ENCODE measurements at places on chromosomes 7 and 10.

- DNase-seq: no peak
Measured at GRCh38 chr10:96188916-96189315, 58.8 kb downstream of the ZNF518A start.

DNA sequence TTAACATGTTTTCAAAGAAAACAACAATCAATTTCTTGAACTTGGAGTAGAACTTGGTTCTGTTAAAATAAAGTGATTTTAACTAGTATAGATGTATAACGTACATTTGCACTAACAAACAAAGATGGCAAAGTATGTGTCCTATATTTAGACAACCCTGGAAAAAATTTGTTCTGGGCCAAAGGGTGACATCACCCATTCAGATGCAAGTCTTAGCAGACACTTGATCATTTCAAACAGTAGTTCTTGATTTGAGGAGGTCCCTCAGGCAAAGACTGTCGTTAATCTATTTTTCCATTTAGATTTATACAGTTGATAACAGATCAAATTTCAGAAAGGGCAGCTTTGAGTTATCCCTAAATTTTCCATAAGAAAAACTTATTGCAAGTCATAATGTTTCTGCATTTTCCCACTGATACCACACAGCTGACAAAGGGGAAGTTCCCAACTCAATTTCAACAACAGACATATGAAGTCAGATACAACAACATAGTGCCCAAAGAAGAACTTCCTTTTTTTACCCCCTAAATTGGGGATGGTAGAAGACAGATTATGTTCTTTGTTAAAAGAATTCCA lies 5.2 kb downstream of the NMT2 start:
- DNase-seq: no peak

GRCh38 chr10:121322046-121322445 lies 276.2 kb downstream of the FGFR2 start:
- no peak for DNase-seq

DNA sequence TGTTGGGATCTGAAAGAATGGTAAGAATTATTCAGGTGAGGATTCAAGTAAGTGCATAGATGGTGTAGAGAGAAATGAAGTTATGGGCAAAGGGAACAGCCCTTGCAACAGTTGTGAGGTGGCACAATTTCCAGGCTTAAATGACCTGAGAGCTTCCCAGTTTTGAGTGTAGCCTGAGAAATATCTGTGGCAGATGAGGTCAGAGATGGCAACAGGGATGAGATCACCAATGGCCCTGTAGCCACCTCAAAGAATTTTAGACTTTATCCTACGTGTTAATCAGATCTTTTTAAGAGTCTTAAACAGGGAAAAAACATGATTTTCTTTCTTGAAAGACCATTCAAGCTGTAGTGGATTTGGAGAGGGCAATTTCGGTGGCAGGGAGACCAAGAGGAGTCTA lies 1.9 kb upstream of the NRF1 start:
- no peak for DNase-seq

GRCh38 chr10:130046591-130046990 lies 64.0 kb downstream of the C10orf143 start:
- no peak for DNase-seq

- no peak for DNase-seq
Measured at GRCh38 chr7:41738336-41738735, 35.4 kb upstream of the INHBA start.

DNA sequence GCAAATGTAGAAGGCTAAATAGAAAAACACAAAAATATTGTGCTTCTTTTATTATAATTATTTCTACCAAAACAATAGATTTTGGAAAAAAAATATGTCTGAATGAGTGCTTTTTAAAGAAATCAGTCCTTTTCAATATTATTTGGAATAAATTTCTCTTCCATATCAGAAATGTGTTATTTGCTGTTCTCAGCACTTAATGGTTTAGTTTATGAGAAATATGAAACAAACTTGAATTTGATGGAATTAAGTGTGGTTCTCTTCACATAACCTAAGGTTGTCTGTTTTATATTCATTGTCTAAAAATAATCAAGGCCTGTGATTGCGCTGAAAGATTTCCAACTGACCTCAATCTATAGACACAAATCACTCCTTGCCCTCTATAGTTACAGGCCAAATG lies 203.0 kb downstream of the COBL start:
- no peak for DNase-seq

DNA sequence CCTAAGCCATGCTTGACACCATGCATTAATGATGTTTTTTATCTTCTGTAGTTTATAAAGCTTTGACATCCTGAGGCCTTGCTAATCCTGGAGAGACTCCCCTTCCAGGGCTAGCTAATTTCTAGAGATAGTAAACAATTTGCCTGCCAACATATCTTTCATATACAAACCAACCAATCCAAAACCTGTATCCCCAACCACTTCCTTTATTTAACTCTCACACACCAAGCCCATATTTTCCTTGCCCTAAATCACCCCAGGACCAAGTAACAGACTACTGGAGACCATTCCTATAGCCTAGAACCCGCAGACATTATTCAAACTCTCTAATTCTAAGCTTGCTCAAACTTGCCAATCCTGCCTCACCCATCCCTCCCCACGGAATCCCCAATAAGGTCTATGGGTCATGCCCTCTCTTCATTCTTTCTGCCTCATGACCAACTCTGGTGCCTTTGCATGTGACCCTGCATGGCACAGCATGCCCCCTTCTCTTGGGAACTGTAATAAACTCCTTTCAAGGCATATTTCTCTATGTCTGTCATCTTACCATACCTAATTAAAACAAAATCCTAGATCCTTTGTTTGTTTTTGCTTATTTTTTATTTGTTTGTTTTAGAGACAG lies 116.6 kb upstream of the CACUL1 start:
- DNase-seq: no peak

DNA sequence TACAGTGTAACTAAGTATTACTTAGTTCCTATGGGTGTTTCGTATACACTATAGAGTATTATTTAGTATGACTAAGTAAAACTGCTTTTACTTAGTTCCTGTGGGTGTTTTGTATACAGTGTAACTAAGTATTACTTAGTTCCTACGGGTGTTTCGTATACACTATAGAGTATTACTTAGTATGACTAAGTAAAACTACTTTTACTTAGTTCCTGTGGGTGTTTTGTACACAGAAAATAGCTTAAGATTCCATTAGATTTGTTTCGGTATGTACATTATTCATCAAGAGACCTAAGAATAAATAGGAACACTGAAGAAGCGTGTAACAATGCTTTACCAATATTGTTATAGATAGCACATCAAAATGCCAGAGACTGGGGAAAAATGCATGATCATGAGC lies 25.0 kb downstream of the IGF2BP3 start:
- DNase-seq: no peak

- no peak for DNase-seq
Measured at GRCh38 chr7:81140775-81141174, 221.9 kb upstream of the SEMA3C start.

DNA sequence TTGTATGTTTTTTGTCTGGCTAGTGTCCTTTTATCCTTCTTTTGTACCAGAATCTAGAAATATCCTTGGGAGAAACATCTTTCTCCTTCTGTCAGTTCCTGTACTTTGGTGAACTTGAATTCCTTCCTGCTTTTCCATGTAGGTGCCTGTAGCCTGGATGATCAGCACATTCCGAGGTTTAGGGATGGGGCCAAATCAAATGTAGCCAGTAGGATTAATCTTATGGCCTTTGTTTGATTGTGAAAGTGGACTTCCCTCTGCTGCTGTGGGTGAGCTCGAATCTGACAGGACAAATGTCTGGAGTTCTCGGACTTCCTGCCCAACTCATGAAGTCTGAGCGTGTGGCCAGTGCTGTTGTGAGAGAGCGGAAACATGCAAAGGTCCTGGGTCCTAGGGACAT lies 33.2 kb upstream of the NAMPT start:
- no peak for DNase-seq

DNA sequence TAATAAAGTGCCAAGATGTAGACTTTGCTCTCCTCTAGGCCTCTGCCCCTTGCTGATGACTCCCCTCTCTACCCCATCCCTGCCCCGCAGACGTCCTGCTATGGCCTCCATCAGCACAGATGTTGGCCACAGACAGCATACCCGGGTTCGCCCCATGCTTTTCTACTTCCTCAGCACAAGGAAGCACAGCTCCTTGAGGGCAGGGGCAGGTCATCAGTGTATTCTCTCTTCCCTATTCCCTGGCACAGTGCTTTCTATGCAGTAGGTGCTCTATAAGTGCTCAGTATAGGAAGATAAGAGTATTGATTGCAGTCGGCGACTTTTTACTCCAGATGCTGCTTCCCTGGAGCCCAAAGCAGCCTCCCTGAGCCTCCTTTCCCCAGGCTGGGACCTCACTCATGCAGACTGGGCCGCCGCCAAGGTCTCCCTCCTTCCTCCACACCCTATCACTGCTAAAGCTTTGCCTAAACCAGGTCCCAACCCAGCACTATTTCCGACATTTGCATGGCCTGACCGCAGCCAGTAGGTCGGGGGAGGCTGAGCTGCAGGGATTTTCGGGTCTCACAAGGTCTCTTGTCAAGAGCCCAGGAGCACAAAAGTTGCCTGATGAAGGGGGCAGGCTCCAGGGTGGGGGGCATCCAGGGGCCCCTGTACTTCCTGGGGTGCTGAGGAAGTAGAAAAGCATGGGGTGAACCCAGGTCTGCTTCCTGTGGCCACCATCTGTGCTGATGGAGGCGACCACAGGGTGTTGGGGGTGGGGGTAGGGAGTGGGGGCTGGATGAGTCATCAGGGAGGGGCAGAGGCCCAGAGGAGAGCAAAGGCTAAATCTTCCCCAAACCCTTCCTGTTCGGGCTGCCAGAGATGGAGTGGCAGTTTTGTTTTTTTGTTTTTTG lies 8.0 kb downstream of the CALHM3 start:
- DNase-seq: no peak

DNA sequence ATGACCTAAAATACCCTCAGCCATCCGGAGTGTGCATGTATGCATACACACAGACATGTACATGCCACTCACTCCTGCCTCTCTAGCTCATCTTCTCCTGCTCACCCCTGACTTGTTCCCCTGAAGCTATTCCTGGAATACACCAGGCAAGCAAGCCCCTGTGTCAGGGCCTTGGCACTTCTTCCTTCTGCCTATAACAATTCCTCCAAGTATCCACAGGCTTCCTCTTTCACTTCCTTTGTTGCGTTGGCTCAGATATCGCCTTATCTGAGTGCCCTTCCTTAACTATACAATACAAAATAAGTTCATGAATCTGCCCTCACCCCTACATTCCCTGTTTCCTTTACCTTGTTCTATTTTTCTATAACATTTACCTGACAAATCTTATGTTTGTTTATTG lies 88.8 kb downstream of the NOD1 start:
- DNase-seq: no peak

All from NCI-H510A treated with DMSO at 0.1 percent for 48 hours (cell line).